Renal cortex interstitium (tissue), 15 donors: ENCODE measurements at places on chromosomes 6 and 20.

DNA sequence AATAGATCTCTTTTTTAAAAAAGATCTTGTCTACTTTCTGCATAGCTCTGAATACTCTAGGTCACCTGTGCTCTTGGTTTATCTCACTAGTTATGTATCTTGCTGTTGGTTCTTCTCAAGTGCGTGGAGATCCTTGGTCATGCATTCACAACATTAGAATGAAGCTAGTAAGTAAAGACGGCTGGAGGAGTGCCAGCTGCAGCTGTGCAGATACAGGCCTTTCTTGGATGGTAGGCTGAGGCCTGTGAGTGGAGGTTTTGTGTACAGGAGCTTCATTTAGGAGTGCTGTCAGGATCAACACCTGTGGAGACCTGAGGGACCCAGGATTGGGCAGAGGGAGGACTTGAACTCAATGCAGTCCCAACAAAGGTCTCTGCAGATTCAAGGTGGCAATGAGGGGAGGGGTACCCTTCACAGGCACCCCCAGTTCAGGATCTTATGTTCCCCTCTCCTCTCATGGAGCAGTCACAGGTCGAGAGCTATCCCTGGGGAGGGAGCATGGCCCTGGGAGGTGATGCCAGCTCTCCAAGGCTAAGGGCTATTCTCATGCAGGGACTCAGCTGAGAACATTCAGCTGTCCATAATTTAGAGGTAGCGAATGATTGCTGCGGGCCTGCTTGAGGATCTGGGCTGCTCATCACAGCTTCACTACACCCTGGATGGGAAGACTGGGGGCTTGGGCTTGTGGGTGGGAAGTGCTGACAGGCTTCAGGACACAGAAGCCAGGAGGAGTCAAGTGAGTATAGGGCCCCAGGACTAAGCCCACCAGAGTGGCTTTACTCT is 98.9 kb upstream of the ENPP5 start:
- no peak for DNase-seq

DNA sequence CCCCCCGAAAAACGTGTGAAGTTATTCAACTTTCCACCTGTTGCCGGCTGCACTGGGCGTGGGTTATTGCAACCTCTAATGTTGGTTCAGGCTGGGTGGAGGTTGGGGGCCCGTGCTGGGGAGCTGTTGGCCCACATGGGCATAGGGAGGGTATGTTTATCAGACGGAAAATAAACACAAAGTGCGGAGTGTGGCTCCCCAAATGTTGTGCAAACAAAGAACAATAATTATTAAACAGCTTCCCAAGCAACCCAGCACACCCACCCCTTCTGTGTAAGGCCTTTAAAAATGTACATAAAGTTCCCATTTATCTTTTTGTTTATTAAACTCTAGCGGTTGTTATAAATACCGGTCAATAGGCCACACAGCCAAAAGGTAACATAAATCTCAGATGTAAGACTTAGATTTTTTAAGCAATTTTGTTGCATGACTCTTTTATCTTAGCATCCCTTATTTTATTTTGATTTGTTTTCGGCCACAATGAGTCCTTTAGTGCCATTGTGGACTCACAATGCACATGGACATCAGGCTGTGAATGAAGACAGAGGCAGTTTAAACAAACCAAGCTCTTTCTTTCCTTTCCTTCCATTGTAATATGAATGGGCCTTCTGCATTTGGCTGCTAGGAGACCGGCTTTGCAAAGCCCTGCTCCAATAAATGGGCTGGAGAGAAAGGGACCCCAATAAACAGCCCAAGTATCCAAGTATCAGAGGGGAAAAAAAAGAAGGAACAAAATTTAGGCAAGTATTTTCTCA is 6.9 kb upstream of the DLL1 start:
- no peak for DNase-seq

DNA sequence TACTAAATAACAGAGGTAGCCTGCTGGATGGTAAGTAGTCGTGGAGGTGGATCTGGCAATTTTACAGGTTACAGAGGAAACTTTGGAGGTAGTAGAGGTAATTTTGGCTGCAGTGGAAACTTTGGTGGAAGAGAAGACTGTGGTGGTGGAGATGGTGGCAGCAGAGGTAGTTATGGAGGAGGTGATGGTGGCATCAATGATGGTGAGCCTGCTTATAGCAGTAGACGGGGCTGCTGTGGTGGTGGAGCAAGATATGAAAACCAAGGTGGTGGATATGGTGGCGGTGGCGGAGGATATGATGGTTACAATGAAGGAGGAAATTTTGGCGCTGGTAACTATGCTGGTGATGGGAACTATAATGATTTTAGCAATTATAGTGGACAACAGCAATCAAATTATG is 15.3 kb downstream of the RAB5IF start:
- DNase-seq, result no peak

- DNase-seq, result no peak
These were observed 66.6 kb upstream of the ADGRF4 start for GRCh38 chr6:47631797-47632196.

DNA sequence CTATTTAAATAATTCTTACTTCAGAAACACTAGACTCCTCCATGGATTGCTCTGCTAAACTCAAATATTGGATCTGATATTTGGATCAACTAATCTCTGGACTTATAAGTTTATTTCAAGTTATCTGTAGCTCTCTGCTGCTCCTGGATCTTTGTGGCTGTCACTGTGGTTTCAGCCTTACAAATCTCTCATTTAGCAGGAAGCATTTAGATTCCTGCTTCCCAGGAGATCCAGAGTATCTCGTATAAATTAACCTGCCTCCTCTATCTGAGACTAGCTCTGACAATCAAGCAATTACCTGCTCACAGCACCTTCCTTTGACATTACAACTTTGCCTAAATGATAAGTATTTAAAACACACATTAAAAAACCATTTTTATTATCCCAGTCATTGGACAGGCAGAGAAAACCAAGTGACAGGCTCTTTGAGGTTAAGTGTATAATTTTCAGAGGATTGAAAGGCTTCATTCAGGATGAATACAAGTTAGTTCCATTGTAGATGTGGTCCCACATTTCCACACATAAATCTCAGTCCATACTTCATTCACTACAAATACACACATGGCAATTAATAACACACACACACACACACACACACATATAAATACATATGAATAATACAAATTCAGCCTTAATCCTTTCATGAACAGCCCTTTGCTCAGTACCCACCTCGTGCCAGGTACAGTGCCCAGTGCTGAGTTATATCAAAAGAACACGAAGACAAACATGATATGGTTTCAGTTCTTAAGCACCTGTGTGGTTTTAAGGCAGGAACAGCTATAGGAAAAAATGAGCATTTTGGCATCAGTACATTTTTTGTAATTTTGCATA is 55.5 kb upstream of the PLCB1 start:
- no peak for DNase-seq

- DNase-seq, result no peak
These were observed 14.5 kb downstream of the ASF1A start for GRCh38 chr6:118908441-118908840.

GRCh38 chr20:4413314-4414049 is 308.2 kb upstream of the PRND start:
- no peak for DNase-seq

GRCh38 chr6:106114492-106114891 is 28.4 kb downstream of the PRDM1 start:
- no peak for DNase-seq

DNA sequence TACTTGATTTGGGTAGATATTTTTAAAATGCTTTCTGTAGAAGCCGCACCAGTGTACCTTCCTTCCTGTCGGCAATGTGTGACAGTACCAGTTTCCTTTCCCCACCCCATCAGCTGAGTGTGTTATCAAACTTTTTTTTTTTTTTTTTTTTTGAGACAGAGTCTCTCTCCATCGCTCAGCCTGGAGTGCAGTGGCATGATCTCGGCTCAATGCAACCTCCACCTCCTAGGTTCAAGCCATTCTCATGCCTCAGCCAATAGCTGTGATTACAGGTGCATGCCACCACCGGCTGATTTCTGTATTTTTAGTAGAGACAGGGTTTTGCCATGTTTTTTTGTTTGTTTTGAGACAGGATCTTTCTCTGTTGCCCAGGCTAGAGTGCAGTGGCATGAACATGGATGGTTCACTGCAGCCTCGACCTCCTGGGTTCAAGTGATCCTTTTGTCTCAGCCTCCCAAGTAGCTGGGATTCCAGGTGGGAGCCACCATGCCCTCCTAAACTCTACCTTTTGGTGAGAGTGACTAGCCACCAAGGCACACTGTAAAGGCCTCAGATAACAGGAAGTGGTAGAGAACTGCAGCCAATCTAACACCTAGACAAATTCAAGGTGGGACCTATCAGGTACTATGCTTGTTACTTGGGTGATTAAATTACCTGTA is 26.5 kb upstream of the ZBTB22 start:
- no peak for DNase-seq

DNA sequence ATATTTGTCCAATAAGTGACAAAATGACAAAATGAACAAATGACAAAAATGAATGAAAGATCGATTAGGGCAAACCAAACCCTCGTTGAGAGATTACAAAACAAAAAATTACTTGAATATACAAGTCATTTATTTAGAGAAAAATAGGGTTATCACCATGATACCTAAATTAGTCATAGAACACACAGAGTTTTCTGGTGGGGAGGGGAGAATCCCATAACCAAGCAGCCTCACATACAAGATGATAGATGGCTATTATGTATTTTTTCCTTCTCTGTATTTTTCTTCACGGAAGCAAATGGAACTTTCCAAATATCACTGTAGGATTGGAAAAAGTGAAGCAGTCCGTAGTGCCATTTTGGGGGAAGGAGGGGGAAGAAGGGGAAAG is 28.5 kb upstream of the BMP6 start:
- DNase-seq, result no peak

- no peak for DNase-seq
These were observed 10.1 kb upstream of the AKAP12 start for GRCh38 chr6:151229401-151230276.

- no peak for DNase-seq
These were observed 7.0 kb upstream of the UBE2J1 start for GRCh38 chr6:89359561-89359960.

DNA sequence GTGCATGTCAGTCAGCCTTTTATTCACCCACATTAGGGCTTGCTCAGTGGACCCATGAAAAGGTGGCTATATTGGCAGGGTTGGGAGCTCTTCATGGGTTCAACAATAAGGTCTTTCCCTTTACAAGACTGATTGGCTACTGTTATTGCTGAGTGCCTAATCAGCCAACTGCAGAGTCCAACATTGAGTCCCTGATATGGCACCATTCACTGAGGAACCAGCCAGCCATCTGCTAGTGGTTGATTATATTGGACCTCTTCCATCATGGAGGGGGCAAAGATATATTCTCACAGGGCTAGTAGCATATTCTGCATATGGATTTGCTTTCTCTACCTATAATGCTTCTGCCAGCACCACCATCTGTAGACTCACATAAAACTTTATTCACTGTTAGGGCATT is 69.9 kb downstream of the CDKAL1 start:
- DNase-seq, result no peak

DNA sequence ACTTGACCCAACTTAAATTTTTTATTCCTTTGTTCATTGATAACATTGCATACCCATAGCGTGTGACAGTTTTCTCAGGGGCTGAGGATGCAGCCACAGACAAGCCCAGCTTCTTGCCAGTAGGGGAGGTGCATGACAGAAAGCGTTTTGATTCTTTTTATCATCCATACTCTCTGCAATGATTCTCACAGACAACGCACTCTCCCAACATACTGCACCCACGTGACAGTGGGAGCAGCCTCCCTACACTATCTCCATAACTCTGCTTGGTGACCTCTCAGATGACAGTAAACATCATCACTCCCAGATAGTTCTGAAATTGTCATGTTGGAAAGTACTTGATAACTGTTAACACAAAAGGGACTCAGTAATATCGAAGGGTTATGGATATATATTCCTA is 481.2 kb upstream of the AGPAT4 start:
- no peak for DNase-seq

- no peak for DNase-seq
These were observed 3.2 kb downstream of the USP45 start for GRCh38 chr6:99512033-99512432.

GRCh38 chr20:64110411-64111068 is 3.2 kb upstream of the NPBWR2 start:
- DNase-seq, result no peak

DNA sequence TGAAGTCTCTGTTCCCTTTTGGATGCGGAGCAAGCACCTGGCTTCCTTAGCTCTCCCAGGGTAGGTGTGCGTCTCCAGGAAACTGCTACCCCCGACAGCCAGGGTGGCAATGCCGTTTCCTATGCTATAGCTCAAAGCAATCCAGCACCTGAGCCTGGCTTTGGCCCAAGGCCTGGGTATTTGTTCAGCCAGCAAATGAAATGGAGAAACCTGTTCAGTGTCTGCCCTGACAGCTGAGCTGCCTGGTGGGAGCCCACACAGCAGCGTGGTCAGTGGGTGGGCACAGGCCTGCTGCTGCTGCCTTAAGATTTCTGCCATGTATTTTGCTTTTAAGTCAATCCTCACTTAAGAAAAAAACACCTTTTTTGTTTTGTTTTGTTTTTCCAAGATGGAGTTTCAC is 13.7 kb downstream of the SPATA2 start:
- DNase-seq, result no peak

DNA sequence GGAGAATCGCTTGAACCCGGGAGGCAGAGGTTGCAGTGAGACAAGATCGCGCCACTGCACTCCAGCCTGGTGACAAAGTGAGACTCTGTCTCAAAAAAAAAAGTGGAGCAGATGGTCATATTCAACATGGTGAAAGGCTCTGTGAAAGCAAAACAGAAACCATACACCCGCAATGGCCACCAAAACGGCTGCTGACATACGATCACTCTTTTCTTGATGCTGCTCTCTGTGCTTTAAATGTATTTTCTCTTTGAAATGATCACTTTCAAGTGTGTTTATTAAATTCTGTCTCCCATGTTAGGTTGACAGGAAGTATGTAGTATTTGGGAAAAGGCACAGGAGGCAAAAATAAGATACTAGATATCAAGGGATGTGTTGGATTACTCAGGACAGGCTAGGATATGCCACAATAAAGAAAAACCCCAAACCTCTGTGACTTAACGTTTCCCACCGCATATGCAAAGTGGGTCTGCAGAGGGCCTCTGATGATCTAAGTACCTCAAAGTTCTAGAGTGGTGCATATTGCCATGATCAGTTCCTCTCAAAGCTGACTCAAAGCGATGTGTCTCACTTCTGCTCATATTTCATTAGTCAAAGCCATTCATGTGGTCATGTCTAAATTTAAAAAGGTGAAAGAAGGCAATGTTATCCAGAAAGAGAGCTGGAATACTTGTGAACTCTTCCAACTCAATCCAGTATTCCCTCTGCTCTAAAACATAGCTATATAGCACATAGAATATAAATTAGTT is 155.1 kb upstream of the SOX4 start:
- no peak for DNase-seq

- DNase-seq, result no peak
These were observed 77.9 kb downstream of the ZNF217 start for GRCh38 chr20:53515749-53516148.

- no peak for DNase-seq
These were observed 33.9 kb downstream of the SUN5 start for GRCh38 chr20:32970115-32970972.

- no peak for DNase-seq
These were observed 46.4 kb upstream of the DDR1 start for GRCh38 chr6:30837870-30838269.

- DNase-seq, result no peak
These were observed 121.0 kb downstream of the TRDN start for GRCh38 chr6:123515715-123516114.

- no peak for DNase-seq
These were observed 3.1 kb downstream of the NCOA7 start for GRCh38 chr6:125793863-125794262.

- no peak for DNase-seq
These were observed 37.0 kb downstream of the SYTL3 start for GRCh38 chr6:158686791-158687381.
